ENCODE measurements at places on chromosomes 3 and 15.

DNA sequence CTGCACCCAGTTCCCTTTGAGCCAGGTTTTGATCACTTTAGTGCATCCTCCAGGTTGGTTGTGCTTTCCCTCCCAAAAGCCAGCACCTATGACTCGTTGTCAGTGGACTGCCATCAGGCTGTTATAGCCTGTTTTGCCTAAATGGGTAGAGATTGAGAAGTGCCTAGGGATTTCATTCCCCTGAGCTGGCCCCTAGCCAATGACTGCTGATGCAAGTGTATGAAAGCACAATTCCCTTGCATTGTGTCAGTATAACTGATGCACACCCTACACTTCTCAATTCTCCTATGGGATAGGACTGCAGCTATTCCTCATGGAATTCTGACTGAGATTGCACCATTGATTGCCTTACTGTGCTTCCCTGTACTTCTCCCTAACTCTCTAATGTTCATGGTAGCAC is 102.1 kb upstream of the ARPP21 start:
- DNase-seq, result no peak

- DNase-seq, result no peak
Observed at GRCh38 chr15:74857082-74857655, 14.2 kb upstream of the ULK3 start.

GRCh38 chr3:151795276-151795675 is 18.6 kb upstream of the AADAC start:
- no peak for DNase-seq

DNA sequence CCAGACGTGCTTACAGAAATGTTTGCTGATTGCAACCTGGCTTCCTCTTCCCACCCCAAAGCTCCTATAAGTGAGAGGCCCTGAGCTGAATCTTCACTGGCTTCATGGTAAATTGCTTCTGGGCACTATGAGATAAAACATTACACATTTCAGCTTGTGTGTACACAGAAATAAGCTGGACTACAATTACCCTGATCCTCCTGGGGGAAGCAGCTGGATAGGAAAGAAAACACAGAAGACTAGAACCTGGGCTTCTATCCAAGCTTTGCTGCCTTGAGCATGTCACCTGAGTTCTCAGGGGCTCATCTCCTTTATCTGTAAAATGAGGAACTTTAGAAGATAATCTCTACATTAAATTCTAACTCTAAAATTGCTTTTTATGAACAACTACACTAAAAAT is 40.3 kb downstream of the THBS1 start:
- no peak for DNase-seq

DNA sequence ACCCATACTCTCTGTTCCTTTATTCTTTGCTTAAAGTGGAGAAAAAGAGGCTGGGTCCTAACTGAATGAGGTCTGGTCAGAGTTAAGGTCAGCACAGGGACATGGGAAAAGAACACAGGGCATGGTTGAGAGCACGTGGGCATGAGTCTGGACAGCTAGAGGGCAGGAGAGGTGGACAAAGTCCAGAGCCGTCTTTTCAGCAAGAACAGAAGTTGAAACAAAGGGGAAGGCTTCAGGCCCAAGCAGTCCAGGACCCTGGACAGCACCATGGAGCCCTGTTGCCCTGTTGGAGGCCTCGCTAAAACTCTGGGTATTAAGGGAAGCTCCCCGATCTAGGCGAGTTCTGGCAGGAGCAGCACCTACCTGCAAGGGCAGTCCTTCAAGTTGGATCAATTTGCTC is 50.7 kb downstream of the XYLB start:
- peak; percentile 86 for DNase-seq

DNA sequence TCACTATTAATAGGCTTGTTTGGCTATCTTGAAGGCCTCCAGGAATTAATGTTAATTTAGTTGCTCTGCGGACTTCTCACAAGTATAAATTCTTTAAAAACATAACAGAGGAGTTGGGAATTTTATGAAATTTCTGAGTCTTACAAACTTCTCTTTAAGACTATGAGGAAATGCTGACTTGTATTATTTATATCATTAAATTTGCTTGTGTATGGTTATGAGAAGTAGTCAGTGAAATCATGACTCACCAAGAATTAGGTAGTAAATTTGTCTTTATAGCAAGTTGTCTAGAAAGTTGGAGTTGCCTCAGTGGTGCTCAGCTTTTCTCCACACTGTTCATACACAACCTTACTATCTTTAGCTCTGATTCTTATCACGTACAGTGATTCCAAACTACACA is 26.5 kb downstream of the PHLDB2 start:
- no peak for DNase-seq

GRCh38 chr3:186519021-186519658 is 25.0 kb downstream of the CRYGS start:
- no peak for DNase-seq

- no peak for DNase-seq
Observed at GRCh38 chr3:171099911-171100310, 73.4 kb upstream of the SLC2A2 start.

- no peak for DNase-seq
Observed at GRCh38 chr15:74258456-74259291, 22.5 kb downstream of the CCDC33 start.

- no peak for DNase-seq
Observed at GRCh38 chr15:41921639-41922038, 27.8 kb upstream of the SPTBN5 start.

DNA sequence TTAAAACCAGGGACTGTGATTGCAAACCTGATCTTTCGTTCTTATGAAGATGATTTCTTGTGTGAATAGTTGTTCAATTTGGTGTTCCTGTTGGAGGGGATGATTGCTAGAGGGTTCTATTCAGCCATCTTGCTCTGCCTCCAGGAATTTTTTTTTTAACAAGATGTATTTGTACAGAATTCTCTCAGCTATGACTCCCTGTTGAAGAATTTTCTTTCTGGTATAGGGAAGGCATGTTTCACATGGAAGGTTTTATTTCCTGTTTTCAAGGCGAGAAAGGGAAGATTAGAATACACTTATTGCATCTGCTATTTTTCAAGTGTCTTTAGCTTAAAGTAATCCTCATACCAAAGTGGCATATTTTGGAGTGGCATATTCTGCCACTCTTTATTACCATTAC is 5.6 kb upstream of the LRRC34 start:
- no peak for DNase-seq

GRCh38 chr15:70447521-70447920 is 315.8 kb downstream of the UACA start:
- DNase-seq, result no peak

- DNase-seq, result no peak
Observed at GRCh38 chr3:152853196-152853595, 18.3 kb downstream of the P2RY1 start.

GRCh38 chr3:195096053-195096452 is 174.9 kb downstream of the XXYLT1 start:
- no peak for DNase-seq

DNA sequence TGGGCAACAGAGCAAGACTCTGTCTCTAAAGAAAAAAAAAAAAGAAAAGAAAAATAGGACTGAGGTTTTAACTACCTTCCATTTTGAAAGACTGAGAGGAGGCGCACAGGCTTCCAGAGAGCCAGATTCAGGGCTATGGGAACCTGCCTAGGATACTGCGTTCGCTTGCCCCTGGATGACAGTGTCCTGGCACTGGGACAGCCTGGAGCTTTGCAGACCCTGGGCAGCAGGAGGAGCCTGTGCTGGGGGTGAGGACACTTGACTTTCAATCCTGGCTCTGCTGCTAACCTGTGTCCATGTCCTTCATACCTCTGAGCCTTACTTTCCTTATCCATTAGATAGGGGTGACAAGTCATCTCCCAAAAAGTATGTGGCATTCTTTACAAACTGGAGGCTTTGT is 31.2 kb downstream of the CD276 start:
- no peak for DNase-seq

- DNase-seq, result peak; percentile 91
Observed at GRCh38 chr15:37106490-37107001, 6.2 kb upstream of the MEIS2 start.

GRCh38 chr15:96349034-96349856 is 18.7 kb downstream of the NR2F2 start:
- peak; percentile 7 for DNase-seq

DNA sequence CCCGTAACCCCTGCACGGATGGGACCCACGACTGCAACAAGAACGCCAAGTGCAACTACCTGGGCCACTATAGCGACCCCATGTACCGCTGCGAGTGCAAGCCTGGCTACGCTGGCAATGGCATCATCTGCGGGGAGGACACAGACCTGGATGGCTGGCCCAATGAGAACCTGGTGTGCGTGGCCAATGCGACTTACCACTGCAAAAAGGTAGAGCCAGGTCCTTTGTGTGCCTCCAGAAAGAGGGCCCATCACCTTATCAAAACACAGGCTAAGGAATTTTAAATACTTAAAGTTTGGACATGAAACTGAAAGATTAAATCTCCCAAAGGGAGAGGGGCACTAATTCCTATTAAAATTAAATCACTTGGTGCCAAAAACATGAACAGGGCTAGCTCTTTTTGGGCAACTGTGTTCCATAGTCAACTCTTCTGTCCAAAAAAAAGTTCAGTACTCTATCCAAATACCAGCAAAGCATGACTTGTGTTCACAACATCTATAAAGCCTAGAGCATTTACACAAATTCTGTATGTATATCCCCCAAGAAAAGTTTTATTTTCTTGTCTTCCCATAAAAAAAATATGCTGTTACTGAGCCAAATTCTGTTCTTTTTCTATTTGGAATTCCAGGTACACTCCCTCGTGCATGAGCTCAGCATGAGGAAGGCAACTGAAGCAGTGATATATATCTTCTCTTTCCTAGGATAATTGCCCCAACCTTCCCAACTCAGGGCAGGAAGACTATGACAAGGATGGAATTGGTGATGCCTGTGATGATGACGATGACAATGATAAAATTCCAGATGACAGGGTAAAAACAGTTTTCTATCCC is 9.2 kb downstream of the THBS1 start:
- DNase-seq, result no peak

GRCh38 chr15:80458580-80458979 is 54.4 kb downstream of the ARNT2 start:
- no peak for DNase-seq

GRCh38 chr3:101303089-101303731 is 17.2 kb downstream of the IMPG2 start:
- DNase-seq, result no peak

DNA sequence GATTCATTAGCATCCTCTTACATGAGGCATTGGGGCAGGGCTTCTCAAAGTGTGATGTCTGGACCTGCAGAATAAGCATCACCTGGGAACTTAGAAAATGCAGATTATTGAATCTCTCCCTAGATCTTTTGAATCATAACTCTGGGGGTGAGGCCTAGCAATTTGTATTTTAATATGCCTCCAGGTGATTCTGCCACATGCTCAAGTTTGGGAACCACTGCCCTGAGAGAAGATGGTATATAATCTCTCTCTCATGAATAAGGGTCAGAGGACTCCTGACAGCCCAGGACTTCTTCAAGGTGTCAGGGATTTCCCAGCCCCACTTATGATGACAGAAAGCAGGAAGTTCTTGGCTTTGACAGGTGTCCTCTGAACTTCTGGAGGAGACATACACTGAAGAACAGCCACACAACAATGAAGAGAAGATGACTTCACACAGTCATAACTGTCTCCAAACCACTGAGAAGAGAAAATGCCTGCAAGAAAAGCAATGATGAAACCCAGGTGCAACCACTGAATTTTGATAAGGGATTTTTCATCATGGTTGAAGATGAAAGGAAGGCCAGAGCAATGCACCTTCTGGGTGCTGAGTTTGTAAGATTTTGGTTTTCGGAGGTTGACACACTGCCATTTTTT is 211.9 kb upstream of the MRPL3 start:
- no peak for DNase-seq

DNA sequence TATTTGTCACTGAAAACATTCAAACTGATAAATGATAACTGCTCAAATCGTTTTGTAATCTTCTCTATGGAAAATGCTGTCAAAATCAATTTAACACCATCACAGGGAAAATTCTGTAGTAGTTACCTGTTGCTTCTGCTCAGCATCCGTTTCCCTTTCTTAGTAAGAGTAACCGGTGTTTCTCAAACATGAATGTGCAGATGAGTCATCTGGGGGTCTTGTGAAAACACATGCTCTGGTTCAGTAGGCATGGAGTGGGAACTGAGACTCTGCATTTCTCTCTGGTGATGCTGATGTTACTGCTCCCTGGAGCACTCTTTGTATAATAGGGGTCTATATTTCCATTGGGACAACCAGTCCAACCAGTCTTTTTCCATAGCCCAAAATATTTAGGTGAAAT is 145.1 kb downstream of the SEMA6D start:
- DNase-seq, result no peak

GRCh38 chr3:138051947-138052802 is 42.2 kb downstream of the CLDN18 start:
- peak; percentile 72 for DNase-seq

DNA sequence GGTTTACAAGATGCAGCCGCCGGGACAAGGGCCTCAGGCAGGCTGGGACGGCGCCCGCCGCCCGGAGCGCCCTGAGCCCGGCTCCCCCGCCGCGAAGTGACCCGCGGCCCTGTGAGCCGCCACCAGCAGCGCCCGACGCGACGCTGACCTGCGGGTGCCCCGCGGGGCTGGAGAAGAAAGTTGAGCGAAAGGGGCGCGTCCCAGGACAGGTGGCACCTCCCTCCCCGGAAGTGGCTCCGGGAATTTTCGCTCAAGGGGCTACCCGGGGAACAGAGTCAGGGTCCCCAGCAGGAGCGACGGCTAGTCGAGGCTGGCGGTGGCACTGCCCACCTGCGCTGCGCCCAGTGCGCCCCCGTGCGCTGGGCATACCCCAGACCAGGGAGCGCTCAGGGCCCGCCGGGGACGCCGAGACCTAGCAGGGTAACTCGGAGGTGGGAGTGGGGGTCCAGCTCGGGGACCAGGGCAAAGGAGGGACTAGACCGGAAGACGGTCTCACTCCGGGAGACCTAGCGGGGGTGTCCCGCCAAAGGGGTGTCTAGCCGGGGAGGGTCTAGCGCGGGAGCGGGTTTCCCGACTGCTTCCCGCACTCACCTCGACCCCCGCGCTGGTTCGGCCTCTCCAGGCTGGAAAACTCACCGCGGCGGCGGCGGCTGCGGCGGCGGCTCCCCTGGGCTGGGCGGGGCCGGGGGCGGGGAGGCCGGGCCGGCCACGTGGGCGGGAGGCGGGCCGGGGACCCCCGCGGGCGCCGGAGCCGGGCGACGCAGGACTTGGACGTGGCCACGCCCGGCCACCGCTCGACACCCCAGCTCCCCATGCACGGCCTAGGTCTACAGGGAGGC is 18.4 kb downstream of the SPATA12 start:
- peak; percentile 81 for DNase-seq

GRCh38 chr3:113255100-113255853 is 43.9 kb downstream of the BOC start:
- DNase-seq, result no peak

DNA sequence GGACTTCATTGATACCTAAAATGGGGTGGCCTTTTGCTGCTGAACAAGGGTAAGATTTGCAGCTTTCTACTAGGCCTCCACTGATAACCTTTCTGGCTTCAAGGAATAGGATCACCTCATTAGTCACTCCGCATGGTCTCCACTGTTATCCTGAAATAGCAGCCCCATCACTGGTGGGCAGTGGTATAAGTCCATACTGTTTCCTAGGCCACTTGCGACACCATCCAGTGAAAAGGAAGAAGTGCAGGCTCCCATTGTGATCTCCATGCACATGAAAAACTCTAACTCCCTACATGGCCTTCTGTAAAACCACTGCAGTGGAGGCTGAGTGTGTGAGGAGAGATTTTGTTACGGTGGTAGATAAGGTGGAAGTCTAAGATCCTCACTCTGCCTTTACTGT is 1455.9 kb downstream of the SI start:
- peak; percentile 81 for DNase-seq

- DNase-seq, result no peak
Observed at GRCh38 chr3:141170678-141171295, 60.8 kb upstream of the PXYLP1 start.

Data from neural progenitor cell (in vitro differentiated cells).